ENCODE measurements at places on chromosomes 5 and 9. TPM values are rescaled to one million over a fixed set of nuclear protein-coding genes. Genes with fewer than 3 reads are reported as not detected.
A peak's percentile ranks its signal among the peaks of the same experiment; 100 is the strongest.

Gene SLC31A2
- total RNA-seq: 16.3 TPM

Gene FBN2
- total RNA-seq: not detected

- no peak for DNase-seq
These were observed 43.4 kb downstream of the RETREG1 start for GRCh38 chr5:16573401-16573800.

GRCh38 chr9:134689321-134690181 lies 47.9 kb downstream of the COL5A1 start:
- peak; percentile 73 for DNase-seq

- DNase-seq: no peak
These were observed 562.8 kb upstream of the RIOK2 start for GRCh38 chr5:97745817-97746216.

Gene PDE4D
- 8.6 TPM for total RNA-seq

GRCh38 chr5:167361795-167362194 lies 929.6 kb upstream of the WWC1 start:
- no peak for DNase-seq

- no peak for DNase-seq
These were observed 138.3 kb downstream of the TMEM161B start for GRCh38 chr5:88130211-88130815.

- no peak for DNase-seq
These were observed 142.4 kb upstream of the GRAMD2B start for GRCh38 chr5:126280846-126281245.

DNA sequence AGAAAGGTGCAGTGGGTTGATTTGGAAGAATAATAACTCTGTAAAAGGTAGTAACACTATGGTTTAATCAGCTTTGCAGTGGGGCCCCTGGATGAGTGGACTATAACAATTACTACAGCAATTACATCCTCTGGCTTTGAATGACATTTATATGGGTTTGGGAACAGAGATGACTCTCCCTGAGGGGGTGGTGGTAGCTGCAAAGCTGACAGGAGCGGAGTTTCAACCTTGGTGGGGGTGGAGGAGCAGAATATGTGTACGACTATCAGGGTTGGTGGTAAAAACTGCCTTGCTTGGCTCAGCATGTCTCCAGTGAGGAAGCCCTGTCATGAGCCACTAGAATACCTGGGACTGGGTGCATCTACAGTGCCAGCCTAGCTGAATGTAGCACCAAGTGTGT lies 28.3 kb upstream of the NR3C1 start:
- DNase-seq: no peak

DNA sequence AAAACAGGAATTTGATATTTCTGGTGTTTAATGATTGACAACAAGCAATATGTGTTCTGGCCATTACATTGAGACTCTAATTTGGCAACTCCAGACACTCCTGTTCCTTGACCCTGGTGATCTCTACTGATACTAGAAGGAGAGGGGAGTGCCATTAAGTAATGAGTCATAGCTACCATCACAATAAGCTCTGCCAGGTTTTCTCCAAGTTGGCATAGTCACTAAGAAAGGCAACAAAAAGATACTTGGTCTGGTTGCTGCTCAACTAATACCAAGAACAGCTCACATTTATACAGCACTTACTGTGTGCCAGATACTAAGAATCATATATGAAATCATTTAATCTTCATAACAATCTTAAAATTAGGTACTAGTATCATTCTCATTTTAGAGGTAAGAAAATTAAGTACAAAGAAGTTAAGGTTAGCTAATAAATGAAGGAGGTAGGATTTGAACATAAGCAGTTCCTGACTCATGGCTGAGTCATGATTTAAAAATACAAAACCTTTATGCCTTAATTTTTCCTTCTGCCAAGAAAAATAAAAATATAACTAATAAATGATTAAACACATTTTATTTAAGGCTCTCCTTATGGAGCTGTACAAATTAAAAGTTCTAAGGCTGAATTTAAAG lies 19.9 kb upstream of the PRXL2C start:
- no peak for DNase-seq

Gene PLPP6
- total RNA-seq: 17.1 TPM

DNA sequence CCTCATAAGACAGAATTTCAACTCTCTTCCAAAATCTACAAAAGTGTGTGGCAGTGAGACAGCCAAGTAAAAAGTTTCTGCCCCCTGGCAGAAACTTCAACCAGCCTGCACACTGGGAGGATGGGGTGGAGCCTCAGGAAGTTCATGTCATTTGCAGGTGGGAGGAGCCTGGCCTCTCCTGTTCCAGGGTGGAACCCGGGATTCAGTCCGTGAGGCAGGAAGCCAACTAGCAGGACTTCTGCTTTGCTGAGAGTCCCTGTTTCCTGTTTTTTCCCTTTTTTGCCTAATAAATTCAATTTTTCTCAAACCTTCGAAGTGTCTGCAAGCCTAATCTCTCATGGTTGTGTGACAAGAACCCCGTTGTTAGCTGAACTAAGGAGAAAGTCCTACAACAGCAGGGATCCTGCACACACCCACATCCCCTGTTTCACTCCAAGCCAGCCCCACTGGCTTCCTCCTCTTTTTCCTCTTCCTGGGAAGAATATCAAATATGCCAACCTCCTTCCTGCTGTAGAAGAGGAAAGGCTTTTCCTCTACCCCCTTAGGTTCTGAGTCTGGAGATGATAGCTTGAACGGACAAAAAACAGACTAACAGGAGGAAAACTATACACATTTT lies 69.3 kb downstream of the ALDH7A1 start:
- DNase-seq: peak; percentile 57

GRCh38 chr9:131769361-131769760 lies 29.5 kb upstream of the RAPGEF1 start:
- DNase-seq: no peak

GRCh38 chr9:130267930-130268329 lies 2.4 kb downstream of the HMCN2 start:
- DNase-seq: no peak

Gene TIMD4
- total RNA-seq: not detected

DNA sequence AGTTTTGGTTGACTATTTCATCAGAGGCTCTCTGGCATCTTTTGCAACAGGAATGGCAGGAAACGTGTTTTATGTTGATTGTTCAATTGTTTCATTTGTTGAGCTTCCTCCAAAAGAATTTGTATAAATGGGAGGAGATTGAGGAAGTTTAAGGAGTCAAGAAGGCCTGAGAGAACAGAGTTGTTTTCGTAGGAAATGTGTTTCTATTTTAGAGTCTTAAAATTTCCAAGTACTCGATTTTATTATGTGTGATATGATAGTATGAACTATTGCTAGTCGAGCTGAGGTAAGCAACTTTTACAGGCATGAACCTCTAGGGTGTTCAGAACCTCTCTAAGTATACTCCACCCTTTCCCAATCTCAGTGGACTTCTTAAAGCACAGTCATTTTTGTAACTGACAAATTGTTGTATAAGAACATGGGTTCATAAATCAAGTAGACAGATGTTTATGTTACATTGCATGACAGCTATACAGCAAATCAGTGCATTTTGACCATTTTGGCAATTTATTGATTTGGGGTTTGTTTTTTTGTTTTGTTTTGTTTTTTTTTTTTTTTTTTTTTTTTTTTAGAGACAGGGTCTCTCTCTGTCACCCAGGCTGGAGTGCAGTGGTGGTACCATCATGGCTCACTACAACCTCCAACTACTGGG lies 47.4 kb downstream of the POLK start:
- DNase-seq: no peak

- no peak for DNase-seq
These were observed 39.9 kb downstream of the CRB2 start for GRCh38 chr9:123395689-123396511.

- no peak for DNase-seq
These were observed 111.8 kb upstream of the IER5L start for GRCh38 chr9:129289883-129290282.

DNA sequence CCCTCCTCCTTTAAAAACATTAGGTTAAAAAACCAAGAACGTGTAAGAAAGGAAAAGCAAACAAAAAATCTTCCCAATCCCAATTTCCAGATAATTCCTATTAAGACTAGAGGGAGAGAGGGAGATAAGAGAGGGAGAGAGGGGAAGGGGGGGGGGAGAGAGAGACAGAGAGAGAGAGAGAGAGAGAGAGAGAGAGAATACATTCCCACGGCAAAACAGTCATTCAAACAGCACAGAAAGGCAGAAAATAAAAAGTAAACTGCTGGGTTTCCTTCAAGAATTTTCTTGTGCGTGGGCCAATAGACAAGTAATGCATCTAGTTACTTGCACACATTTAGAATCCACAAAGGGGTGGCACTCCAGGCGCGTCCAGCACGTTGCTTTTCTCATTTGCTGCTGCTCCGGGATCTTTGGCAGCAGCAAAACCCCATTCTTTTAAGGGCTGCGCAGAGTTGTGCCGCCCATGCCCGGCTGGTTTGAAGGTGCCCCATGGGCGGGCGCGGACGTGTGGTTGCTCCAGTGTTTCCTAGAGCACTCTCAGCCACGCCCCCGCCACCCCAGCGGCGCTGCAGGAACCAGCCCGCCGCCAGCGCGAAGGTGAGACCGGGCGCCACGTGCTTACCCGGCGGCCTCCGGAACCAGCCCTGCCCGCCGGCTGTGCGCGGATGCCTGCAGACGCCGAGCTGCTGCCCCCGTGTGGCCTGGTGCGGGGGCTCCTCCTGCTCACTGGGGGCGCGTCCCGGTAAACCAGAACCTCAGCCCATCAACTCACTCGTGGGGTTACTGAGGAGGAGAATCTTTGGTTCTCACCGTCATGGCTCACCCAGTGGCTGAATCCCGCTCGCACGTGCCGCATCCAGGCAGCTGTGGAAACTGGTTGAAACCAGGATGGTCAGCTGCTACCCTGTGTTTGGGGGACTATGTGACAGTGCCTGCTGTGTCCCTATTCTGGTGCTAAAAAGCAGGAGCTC lies 44.6 kb downstream of the STC2 start:
- peak; percentile 79 for DNase-seq

Gene GPR151
- total RNA-seq: not detected

GRCh38 chr5:35617060-35617434 lies 616 bp upstream of the SPEF2 start:
- DNase-seq: no peak

Gene SLC35D2
- total RNA-seq: 25.1 TPM

- no peak for DNase-seq
These were observed 69.9 kb downstream of the CERT1 start for GRCh38 chr5:75441560-75441959.

- peak; percentile 23 for DNase-seq
These were observed 117.0 kb downstream of the CRB2 start for GRCh38 chr9:123472862-123473614.

DNA sequence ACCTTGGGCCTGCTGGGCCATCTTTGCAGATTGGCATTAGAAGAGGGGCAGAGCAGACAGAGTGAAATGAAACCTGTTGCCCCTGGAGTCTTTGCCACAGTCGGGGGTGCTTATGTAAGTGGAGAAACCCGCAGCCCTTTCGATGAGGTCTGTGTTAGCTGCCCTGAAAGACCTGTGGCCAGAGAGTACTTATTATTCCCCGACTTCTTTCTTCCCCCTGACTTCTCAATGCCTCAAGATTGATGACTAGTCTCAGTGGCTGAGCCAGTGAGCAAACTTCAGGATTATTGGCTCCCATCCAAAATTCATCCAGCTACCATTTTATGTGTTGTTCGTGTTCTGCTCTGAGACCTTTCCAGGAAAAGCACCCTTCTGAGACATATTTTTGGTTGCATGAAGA lies 7.6 kb downstream of the NTRK2 start:
- no peak for DNase-seq

Gene PCDHB2
- total RNA-seq: 1.8 TPM

Gene GNG10
- 5.9 TPM for total RNA-seq

Gene SHOC1
- total RNA-seq: not detected

DNA sequence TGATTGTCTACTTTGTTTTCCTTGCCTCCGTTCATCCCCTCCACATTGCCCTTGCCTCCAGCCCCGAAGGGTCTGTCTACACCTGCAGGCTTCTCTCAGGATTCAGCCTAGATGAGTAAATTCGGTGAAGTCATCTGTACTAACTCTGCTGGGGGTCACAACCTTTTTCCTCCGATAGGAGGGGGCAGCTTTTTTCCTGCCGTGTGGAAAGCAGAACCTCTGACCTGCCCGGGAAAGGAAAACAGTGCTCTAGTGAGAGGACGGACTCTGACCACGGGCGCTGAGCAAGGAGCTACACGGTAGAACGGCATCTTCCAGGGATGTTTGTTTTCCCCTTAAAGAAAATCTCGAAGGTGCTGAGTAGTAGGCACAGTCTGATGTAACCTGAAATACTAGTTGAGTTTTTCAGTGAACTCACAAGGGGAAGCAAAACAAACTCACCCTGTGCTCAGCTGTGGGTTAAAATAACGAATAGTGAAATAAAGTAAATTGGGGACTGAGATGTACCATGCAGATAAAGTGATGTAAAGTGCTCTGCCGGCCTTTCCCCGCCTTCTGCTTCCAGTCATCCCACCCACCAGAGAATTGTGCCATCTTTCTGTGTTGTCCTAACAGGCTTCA lies 281.8 kb downstream of the AOPEP start:
- no peak for DNase-seq

Gene OGN
- total RNA-seq: 2.6 TPM

Gene THBS4
- 18.4 TPM for total RNA-seq

Gene NR6A1
- 3.9 TPM for total RNA-seq

DNA sequence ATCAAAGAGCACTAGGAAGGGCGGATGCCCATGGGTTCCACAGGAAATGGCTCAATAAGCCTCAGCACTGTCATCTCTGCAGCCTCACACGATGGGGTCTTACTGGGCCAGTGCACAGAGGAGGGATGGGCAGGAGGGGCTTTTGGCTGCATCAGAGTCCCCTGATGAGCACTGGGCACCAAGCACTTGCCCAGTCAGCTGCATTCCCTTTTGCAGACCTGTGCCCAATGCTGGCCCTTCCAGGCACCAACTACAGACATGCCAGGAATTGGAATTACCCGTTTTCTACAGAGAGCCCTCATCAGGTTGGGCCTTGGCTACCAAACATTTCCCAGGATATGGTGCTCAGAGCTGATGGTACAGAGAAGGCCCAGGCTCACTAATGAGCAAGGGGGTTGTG lies 182.5 kb downstream of the HSPA4 start:
- DNase-seq: no peak

DNA sequence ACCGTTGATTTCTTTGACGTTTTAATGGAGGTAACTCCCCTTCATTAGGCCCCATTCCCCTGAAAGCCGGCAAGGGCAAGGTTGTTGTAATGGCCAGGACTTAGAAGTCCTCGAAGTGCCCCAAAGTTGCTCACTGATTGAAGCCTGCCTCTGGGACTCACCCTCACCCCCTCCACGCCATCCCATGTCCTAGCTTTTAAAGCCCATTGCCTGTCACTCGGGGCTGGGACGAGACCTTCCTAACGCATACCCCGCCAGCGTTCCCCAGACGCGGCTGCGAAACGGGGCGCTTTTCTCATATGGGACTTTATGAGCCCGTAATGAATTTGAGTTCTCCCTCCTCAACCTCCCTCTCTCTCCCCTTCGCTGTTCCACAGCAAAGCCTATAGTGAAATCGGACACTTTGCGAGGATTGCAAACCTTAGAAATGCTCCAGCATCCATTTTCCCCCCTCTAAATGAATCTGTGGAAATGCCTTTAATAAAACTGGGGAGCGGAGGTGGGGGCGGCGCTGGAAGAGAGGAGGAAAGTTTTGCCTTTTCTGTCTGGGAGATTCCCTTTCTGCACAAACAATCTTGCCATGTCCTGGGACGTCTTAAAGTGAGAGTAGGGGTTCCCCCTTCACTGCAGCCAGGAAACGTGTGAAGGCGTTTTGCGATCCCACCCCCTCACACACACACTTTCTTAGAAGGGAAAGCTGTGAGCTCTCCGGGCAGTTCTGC lies 1.5 kb downstream of the PAPPA start:
- no peak for DNase-seq

- peak; percentile 16 for DNase-seq
These were observed 27.2 kb downstream of the ENC1 start for GRCh38 chr5:74613283-74613682.

- DNase-seq: no peak
These were observed 152.8 kb upstream of the LHFPL2 start for GRCh38 chr5:78801413-78801812.

- no peak for DNase-seq
These were observed 621.2 kb upstream of the CDH6 start for GRCh38 chr5:30572279-30572678.

Gene TEK
- total RNA-seq: 4.6 TPM

All from body of pancreas (tissue), 4 donors.